T-helper 2 cell (primary cell): ENCODE measurements at places on chromosomes 2 and 18.

GRCh38 chr2:46342566-46343315 lies 45.5 kb downstream of the EPAS1 start:
- no peak for DNase-seq

- DNase-seq: no peak
Observed at GRCh38 chr2:121555008-121555407, 24.3 kb downstream of the RNU4ATAC start.

- no peak for DNase-seq
Observed at GRCh38 chr2:28977176-28977875, 3.8 kb upstream of the TOGARAM2 start.

DNA sequence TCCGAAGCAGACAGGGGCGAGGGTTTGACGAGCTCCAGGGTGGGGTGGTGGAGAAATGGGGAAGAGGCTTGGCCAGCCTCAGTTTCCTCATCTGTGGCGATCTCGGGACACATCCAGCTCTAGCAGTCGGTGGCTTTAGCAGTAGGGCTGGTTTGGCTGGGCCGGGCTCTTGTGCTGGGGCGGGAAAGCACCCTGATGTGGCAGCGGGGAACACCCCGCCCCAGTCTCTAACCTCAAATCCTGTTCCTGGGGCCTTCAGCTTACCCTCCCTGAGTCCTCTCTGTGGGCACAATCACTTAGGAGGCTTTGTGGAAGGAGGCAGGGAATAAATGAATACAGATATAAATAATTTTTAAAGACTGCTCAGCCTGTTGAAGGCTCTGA lies 26.5 kb upstream of the MCFD2 start:
- peak; percentile 60 for DNase-seq

DNA sequence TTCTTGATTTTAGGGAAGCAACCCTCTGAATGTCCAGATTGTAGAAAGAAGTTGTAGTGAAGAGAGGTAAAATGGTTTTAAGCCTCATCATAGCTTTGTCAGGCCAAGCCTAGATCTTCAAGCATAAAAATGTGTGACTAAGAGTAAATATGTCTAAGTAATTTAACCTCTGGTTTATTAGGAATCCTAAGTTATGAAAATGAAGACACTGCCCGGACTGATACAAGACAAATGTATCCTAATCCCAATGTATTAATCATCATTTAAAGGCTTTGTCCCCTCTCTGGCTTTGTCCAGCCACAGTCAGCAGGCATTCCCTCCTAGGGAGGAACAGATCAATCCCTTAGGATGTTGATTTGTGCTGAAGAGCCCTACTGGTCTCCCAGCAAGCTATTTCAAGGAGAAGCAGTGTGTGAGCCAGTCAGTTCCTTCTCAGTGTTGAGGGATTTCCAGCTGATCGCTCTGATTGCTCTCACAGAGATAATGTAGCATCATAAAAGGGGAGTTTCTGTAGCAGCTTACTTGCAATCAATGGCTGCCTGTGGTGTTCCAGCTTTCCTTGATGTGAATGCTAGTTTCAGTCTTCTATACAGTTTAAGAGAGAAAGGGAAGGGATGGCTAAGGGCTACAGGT lies 796.1 kb downstream of the EPHA4 start:
- no peak for DNase-seq

DNA sequence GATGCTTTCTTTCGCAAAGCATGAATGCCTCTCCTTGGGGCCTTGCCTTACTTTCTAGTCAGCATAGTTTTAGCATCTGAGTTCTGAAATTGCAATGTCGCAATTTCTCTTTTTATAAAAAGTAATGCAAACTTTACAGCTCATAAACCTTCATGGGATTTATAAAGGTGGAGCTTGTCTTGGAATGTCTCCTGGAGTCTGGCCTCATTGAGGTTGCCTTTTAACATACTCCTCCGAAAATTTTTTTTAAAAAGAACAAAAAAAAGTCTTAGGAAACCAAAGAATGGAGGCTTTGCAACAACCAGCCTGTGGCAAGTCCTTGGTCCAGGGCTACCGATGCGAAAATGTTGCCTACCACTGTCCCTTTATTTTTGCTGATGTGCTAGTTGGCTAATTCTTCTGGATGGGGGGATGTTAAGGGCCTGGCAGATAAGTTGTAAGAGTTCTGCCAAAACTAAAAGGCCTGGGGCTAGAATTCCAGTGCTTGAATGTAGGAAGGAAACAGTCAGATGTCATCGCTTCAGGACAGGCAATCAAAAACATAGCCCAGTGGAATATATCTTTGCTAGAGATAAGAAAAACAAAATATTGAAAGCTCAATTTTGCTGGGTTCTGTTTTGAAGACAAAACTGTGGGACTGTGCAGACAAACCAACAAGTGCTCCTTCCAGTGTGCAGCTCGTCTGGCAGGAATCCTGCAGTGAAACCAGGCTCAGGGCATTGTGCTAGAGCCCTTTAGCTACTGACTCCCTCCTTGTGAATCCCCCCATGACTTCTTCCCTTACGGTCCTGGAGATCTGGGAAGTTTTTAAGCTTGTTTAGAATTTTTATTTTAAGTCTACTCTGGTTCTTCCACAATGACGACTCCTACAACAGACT lies 213.0 kb downstream of the PIEZO2 start:
- DNase-seq: no peak

DNA sequence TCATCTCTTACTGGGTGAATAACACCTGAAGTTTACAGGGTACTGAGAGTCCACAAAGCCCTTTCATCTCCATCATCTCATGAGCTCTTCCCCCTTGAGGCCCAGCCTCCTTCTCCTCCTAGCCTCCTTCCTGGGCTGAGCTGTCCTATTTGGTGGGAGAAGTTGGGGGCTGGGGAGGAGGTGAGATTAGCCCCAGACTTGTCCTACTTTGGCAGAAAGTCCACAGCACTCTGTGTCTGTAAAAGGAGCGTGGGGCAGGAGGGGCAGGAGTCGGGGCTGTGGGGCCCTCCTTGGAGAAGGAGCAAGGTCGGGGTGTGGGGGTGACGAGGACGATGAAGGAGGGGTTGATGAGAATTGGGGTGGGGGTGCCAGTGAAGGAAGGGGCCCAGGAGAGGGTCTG lies 10.0 kb upstream of the DES start:
- DNase-seq: no peak

DNA sequence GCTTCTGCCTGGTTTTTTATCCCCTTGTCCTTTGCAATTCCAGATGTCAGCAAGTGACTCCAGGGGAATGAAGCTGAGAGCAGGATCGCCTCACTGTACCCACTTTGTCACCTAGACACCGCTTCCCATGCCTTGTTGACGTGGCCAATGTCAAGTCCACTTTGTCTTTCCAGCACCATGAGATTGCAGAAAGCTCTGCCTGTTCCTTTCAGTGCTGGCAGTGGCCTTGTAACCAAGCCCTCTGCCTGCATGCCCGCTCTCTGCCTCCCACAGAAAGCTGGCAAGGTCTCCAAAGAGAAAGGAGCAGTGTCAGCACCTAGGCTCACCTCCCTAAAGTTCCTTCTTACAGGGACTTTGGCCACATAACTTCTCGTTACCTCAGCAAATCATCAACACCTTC lies 282.2 kb upstream of the ST6GAL2 start:
- DNase-seq: no peak

DNA sequence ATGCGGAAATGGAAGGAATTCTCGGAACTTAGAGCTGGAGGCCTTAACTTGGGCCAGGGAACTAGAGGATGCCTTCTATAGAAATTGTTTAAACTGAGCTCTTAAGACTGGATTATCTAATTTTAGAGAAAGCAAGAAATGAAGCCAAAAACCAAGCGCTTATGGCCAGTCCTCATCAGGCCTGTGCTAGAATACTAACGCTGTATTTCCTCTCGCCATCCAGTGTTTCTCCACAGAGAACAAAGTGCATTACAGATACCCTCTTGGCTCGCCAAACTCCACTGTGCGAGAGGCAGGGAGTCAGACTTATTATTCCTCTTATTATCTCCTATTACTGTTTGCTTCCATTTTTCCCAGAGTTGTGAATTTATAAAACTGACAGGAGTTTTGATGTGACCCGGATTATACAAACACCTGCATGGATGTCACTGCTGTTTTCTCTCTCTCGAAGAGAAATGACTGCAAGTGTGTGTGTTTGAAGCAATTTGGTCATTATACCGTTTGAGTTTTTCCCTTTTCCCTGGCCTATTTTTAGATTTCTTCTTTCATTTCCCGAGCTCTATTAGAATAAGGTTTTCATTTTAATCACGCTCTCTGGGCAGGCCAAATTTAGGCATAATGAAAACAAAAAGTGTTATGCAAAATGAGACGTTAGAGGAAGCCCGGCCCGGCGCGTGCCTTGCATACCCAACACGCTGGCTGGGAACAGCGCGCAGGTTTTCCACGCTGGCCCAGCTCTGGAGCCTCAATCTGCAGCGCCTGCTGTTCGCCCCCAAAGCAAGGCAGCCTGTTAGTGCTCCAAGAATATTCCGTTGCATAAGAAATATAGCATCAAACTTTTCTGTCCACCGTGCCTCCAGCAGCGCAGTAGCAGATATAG lies 103.3 kb downstream of the ALK start:
- no peak for DNase-seq

DNA sequence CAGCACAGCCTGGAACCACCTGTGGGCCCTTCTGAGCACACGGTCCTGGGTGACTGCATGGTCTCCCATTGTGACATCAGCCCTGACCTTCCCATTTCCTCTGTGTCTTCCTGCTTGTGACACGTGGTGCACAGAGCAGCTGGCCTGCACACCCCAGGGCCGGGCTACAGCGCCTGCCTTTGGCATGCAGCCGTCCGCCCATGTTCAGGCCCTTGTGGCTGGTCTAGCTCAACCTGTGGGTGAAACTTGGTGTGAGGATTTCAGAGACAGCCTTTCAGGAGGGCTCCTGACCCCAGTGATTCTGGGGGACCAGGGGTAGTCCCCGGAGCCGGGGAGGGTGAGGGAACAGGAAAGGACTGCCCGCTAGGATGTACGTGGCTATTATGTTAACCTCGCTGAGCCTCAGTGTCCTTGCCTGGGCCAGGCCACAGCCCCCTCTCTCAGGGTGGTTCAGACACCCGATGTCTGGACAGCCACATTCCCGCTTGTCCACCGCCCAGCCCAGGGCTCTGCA lies 284.8 kb upstream of the HS6ST1 start:
- DNase-seq: no peak

DNA sequence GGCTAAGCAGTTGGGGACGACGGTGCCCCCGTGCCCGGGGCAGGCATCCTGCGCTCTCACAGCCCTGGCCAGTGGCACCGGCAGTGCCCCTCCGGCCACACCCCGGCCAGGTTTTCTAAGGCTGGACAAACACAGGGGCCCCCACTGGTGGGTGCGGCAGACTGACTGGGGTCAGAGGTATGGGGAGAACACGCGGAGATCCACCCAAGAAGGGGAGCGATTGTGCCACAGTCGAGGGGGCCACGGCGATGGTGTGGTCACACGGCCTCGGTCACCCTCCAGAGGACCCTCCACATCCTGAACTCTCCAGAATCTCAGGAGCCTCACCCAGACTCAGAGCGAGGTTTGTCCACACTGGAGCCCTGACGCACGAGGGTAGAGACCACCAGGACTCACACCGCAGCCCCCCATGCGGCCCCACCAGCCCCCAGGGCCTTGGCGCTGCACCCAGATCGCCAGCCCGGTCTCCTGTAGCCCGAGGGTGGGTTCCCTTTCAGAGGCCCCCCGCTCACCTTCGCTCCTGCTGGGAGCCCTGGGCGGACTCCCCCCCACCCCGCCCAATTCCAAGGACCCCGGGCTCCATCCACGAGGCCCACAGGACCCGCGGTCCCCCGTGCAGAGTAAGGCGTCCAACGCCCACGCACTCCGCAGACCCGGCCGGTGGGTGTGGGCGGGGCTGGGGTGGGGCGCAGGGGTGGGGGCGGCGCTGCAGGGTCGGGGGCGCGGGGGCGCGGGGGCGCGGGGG lies 15.2 kb downstream of the PDCD1 start:
- no peak for DNase-seq

DNA sequence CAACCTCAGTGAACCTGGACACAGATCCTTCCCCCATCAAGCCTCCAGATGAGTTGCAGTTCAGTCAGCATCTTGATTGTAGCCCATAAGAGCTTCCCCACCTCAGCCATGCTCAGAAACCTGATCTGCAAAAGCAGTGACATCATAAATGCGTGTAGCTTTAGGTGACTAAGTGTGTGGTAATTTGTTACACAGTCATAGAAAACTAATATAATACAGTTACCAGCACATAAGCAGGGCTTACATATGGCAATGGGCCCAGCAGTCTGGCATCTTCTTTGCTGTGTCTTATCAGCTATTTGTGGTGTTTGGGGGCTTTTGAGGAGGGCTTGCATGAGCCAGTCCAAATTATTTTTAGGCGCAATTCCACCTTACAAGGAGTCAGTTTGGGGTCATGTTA lies 807.0 kb downstream of the SLC4A3 start:
- DNase-seq: no peak

DNA sequence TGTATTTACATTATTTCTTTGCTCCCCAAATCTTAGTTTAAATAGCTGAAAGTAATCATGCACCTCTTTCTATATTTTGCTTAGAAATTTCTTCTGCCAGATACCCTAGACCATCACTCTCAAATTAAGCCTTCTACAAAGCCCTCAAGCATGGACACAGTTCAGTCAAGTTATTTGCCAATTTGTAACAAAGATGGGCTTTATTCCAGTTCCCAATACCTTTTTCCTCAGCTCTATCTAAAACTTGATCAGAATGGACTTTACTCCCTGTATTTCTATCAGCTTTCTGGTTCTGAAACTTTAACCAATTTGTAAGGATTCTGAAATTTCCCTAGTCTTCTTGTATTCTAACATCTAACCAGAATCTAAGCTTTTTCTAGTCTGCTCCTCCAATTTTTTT lies 56.6 kb downstream of the SYT4 start:
- no peak for DNase-seq

DNA sequence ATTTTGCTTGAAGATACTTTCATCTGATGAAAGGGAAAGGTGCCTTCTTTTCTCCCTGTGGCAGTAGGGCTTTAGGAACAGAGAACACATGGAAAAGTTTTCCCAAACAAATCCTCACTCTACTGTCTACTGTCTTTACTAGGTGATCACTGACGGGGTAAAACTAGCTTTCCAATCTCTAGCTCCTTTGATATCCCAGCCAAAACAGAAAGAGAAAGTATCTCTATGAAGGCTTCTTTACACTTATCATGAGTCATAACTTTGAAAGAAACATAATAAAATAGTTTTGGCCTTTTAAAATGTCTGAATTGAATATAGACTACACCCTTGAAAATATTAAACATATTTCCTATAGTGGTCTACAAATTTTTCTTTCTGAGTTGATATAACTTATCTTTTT lies 214.5 kb downstream of the DSEL start:
- DNase-seq: no peak

- DNase-seq: peak; percentile 61
Observed at GRCh38 chr18:79528846-79529245, 133.1 kb downstream of the NFATC1 start.
